SHP77 (cell line): ENCODE measurements at places on chromosomes 3 and 15.

GRCh38 chr3:47849699-47850563 lies 47.0 kb downstream of the DHX30 start:
- DNase-seq: no peak

GRCh38 chr3:38582316-38582715 lies 67.2 kb downstream of the SCN5A start:
- no peak for DNase-seq

GRCh38 chr3:89740080-89740880 lies 632.9 kb downstream of the EPHA3 start:
- no peak for DNase-seq

DNA sequence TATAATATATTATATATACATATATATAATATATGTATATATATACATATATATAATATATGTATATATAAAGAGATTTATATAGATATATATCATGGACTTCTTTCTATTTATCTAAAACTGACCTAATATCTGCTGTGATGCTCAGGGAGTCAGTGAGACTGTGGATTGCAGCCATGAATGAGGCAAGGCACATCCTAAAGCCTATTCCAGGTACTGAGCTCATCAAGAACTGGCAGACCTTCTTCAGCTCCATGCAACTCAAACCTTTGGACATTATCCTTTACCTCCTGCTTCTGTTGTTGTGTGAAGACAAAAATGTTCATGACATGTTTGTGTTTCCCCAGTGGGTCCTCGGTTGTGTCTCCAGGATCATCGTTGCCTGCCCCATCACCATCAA lies 7.7 kb upstream of the LPP start:
- no peak for DNase-seq

GRCh38 chr3:107110596-107111305 lies 266.5 kb upstream of the CCDC54 start:
- no peak for DNase-seq

GRCh38 chr3:54131026-54131605 lies 8.8 kb downstream of the CACNA2D3 start:
- no peak for DNase-seq

- DNase-seq: peak; percentile 80
These were observed 145.1 kb downstream of the VGLL4 start for GRCh38 chr3:11498646-11499045.

DNA sequence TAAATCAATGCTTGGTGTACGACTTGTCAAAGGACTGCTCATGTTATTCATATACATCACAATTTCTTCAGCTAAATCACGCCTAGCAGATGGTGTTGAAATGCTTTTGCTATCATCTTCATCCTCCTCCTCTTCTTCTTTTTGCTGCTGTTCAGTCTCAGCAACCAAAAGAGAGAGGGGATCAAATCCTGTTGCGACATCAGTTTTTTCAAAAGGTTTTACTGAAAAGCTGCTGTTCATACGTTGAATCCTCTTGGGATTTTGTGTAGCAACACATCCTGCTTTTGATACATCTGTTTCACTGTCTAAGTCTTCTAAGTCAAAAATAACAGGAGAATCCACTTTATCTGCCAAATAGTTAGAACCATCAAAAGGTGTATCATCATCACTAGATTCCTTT lies 69.0 kb downstream of the SLC24A1 start:
- DNase-seq: no peak

- no peak for DNase-seq
These were observed 20.3 kb upstream of the ALAS1 start for GRCh38 chr3:52177701-52178042.

DNA sequence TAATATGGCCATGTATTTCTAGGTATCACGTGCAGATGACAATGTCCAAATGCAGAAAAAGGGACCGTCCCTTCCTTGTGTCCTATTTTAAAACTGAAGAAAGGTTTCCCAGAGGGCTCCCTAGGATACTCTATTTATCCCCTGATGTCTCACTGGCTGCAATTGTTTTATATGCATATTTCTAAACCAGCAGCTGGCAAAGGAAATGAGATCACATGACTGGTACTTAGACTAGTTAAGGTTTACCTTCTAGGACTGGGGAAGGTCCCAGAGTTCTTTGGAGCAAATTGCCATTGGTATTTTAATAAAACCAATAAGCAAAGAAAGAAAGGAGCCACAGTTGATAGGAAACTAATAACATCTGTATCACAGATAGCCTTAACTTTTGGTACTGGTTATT lies 29.5 kb downstream of the GTF2E1 start:
- no peak for DNase-seq

- no peak for DNase-seq
These were observed 21.4 kb upstream of the JMJD7 start for GRCh38 chr15:41806291-41807181.

- no peak for DNase-seq
These were observed 46.8 kb upstream of the ZCWPW2 start for GRCh38 chr3:28301688-28302087.

DNA sequence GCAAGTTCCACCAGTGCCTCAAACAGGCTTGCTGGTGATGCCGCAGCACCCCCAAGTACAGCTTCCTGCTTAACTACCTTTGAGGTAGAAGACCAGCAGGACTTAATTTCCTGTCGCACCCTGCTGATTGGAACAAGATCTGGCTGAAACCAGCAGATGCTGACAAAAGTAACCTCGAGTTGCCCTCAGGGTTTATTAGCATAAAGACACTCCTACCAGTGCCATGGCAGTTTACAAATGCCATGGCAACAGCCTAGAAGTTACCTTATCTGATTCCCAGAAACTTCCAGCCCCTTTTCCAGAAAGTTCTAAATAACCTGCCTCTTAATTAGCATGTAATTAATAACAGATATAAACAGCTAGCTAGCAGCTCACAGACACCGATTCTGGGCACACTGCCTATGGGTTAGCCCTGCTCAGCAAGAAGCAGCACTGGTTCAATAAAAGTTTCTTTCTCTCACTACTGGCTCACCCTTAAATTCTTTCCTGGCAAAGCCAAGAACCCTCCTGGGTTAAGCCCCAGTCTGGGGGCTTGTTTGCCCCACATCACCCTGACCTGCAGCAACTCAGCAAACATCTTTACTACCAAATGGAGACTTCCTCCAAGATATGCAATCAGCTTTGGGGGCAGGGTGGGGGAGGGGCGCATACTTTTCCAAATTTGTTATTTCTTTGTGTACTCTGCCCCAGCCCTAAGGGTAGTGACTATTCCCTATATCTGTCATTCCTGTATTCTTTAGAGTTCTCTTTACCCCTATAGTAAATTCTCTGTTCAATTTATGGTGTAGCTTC lies 54.2 kb downstream of the MAP4 start:
- no peak for DNase-seq

GRCh38 chr15:34582461-34583371 lies 735 bp downstream of the GOLGA8B start:
- no peak for DNase-seq

DNA sequence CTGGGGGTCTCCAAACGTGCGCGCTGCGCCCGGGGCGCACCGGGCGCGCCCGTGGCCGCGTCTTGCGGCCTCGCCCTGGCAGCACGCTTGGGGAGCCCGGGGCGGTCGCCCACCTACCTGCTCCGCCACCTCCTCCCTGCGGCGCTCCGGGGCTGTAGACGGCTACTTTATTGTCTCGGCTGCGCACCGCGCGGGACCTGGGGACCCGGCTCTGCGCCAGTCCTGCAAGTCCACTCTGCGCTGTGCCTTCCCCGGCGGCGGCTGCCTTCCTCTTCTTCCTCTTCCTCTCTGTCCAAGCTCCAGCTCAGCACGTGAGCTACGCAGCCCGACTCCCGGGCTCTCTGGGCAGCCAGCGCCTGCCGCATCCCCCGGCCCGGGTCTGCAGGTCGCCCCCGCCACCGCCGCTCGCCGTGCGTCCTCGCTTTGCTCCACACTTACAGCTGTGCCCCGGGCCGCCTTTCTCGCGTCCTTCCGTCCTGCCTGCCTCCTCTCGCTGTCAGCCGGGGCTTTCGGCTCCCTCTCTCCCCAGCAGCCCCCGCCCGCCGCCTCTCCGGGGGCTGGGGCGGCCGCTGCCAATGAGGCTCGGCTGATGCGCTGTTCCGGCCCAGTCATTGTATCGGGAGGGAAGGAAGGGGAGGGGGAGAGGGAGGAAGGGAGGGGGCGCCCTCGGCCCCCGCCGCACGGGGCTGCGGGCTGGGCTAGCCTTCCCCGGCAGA lies 156.4 kb upstream of the FRMD4B start:
- DNase-seq: no peak

DNA sequence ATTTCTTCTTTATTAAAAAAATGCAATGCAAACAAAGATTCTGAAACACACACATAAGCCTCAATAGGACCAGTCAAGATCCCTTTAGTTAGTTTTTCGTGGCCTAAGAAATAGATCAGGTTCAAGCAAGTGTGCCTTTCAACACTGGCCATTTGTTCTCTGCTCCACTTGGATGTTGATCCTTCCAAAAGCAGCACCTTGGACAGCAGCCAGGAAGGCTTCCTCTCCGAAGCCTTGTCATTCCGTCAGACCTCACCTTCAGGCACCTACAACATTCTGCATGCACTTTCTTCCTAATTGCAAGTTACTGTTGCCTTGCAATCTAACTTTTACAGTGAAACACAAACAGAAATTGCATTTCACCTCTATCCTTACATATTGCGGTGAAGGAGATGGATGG lies 155.9 kb upstream of the FEZF2 start:
- DNase-seq: no peak

DNA sequence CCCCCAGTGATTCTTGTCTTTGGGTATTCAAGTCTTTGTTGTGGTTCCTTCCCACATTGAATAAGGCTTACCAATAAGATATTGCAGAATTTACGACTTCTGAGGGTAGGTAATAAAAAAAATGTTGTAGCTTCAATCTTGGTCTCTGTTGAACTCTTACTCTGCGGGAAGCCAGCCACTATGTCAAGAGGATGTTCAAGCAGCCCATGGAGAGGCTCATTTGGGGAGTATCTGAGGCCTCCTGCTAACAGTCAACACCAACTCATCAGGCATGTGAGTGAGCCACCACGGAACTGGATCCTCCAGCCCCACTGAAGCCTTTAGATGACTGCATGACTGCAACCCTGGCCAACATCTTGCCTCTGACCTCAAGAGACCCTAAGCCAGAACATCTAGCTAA lies 3.2 kb upstream of the TBC1D23 start:
- DNase-seq: no peak

DNA sequence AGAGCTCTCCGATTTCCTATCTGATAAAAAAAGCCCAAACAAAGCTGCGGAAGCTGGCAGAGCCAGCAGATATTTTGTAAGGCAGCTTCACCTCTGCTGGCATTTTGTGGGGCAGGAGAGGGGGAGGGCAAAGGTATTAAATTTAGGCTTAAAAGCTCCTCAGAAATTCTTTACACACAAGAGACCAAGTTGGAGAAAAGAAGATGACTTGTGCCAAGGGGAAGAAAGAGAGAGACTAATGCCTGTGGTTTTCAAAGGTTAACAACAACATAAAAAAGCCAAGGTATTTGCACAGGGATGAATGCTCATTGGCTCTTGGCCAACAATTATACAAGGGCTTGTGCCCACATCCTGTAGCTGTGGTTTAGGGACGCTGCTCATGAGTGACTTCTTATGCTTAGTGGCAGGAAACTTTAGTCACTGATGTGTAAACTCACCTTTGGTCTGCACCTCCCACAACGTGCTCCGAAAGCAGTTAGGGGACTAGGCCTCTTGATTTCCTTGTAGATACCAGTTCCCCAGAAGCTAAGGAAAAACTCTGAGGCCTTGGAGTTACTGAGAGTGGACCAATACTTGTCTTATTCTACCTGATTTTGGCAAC lies 152.9 kb downstream of the TPRG1 start:
- DNase-seq: peak; percentile 71

GRCh38 chr3:151075869-151076562 lies 9.4 kb upstream of the MED12L start:
- no peak for DNase-seq

DNA sequence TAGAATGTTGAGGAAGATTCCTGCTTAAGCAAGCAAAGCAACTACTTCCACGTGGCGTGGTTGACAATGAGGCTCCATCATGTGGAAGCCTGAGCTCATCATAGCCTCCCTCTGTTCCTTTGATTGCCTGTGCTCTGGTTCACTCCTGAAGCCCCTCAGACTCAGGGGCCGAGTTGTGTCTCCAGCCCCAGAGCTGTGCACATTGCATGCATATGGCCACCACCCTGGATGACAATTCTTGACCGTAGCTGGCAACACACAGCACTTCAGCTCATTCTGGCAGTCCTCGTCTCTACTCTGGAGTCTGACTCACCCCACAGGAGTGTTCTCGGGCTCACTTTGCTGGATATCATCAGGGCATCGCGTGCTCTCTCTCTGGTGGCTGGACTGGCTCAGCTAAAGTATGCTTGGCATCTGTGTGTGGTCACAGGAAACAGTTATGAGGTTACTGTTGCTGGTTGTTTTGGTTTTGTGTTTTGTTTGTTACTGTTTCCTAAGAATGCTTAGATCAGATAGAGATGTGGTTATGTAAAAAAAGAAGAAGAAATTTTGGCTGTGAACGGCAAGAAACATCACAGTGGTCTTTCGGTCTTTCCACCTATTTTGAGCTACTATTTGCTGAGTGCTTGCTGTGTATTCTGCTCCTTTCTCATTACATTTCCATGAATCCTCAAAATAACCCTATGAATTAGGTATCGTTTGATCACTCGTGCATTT lies 41.6 kb upstream of the MRPS22 start:
- no peak for DNase-seq

DNA sequence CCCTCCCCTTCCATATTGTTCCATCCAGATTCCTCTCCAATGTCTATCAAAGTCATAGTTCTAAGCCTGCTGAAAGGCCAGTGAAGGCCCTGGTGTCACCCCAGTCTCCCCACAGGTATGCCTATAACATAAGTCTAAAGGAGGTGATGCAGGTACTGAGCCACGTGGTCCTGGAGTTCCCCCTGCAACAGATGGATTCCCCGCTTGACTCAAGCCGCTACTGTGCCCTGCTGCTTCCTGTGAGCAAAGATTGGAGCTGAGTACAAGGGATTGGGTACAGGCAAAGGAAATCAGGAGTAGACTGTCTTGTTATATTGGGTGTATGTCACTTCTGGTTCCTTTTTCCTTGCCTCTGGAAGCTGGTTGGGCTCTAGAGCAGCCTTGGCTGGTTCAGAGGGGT lies 8.2 kb downstream of the EIF2B5 start:
- DNase-seq: no peak
